NCI-H510A treated with DMSO at 0.1 percent for 48 hours (cell line): ENCODE measurements at places on chromosomes 6 and 20.
A peak's percentile ranks its signal among the peaks of the same experiment; 100 is the strongest.

- no peak for DNase-seq
Observed at GRCh38 chr6:149318581-149319286, 1.2 kb downstream of the TAB2 start.

DNA sequence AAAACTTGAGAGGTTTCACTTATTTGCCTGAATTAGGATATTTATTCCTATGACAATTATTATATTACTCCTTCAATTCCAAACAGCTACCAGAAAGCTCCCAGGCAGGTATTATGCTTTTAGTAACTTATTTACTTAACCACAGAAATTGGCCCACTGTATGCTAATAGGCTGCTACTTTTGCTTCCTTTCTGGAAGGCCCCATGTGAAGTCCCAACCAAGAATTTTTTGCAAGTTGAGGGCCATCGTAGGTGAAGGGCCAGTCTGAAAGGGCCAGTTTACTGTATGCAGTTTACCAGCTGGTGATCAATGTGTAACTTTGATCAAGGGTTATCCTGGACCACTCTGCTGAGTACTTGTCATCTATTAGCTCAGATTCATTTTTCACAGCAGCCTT lies 45.0 kb downstream of the EDN1 start:
- no peak for DNase-seq

- DNase-seq = no peak
Observed at GRCh38 chr6:92648364-92649086, 770.8 kb downstream of the EPHA7 start.

- no peak for DNase-seq
Observed at GRCh38 chr20:58702161-58702510, 9.5 kb downstream of the NPEPL1 start.

GRCh38 chr6:65229825-65230224 lies 477.2 kb downstream of the EYS start:
- DNase-seq = no peak

- DNase-seq = no peak
Observed at GRCh38 chr6:92126088-92126487, 1293.3 kb downstream of the EPHA7 start.

DNA sequence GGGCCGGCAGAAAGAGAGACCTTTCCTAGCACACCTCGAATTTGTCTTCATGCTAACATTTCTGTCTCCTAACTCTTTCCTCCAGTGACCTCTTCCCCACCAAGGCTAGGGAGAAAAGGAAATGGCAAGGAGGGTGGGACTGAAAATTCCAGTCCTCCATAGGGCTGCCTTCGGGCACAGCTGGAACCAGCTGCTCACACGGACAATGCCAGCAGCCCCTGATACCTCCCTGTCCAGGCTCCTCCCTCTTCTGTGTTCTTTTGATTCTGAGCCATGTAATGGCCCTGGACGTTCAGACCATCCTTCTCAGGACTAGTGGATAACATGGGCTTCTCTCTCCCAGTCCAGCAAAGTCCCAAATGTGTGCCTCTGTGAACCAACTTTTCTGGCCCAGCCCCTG lies 29.1 kb upstream of the PHACTR3 start:
- DNase-seq = no peak

GRCh38 chr6:33914645-33915044 lies 110.8 kb upstream of the MLN start:
- DNase-seq = no peak

GRCh38 chr6:107793191-107793590 lies 30.9 kb downstream of the SCML4 start:
- no peak for DNase-seq

DNA sequence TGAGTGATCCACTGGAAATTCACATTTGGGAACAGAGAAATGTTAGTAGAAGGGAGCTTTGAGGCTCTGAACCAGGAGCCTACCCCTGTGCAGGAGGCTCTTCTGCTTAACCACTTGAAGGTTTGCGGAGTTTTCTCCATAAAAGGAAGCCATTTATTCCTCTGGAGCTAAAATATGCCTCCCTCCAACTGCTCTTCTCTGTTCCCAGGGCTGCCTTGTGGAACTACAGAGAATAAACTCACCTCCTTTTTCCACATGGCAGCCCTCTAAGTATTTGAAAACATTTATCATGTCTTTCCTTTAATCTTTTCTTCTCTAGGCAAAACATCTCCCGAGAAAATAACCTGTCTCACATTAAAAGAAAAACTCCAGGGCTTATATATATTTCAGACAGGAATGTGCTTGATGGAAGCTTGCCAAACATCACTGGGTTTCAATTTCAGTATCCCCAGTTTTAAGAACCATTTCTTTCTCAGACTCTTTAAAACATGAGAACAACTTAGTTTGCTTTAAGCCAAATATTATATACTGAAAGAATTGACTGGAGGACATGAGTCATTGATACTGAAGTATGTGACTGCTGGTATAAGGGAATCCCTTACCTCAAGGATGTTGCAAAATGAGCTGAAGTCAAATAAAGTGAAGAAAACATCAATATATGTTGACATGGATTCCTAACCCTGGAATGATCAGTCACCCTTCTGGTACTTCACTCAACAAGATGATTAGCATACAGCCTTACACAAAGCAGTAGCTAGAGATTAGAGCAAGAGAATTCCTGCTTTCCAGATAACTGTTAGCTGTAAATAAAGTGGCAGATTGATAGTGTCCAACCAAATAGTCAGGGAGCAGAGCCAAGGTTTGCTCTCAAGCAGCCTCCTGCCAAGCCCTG lies 74.0 kb downstream of the ZBTB2 start:
- DNase-seq = no peak

DNA sequence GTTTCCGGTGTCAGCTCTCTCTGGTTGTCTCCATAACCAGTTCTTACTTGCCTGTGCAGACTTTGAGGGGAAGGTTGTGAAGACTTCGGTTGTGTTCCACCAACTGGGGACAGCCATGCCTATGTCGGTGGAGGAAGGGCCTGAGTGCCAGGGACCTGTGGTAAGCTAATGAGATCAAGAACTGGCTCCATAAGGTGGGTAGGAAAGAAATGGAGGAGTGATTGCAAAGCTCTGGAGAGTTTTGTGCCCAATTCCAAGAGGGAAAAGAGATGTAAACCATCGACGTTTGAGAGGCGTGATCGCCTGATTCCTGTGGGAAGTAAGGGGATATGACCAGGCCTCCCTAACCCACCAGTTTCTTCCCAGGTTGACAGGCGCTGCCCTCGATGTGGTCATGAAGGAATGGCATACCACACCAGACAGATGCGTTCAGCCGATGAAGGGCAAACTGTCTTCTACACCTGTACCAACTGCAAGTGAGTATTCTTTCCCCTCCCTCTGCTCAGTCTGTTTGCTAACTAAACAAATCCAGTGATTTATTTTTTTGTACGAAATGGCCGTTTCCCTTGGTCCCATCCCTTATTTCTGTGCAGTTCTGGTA lies 893 bp downstream of the POLR1H start:
- DNase-seq = no peak

- DNase-seq = no peak
Observed at GRCh38 chr6:170223718-170224693, 66.9 kb downstream of the DLL1 start.

DNA sequence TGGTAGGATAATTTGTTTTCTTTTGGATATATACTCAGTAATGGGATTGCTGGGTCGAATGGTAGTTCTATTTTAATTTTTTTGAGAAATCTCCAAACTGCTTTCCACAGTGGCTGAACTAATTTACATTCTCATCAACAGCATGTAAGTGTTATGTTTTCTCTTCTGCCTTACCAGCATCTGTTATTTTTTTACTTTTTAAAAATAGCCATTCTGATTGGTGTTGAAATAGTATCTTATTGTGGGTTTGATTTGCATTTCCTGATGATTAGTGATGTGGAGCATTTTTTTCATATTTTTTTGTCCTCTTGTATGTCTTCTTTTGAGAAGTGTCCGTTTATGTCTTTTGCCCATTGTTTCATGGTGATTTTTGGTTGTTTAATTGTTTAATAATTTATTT lies 11.9 kb downstream of the HINT3 start:
- no peak for DNase-seq

GRCh38 chr6:42423244-42423643 lies 28.5 kb downstream of the TRERF1 start:
- DNase-seq = no peak

GRCh38 chr6:21990577-21990976 lies 306.3 kb downstream of the PRL start:
- DNase-seq = no peak

GRCh38 chr6:53925891-53926290 lies 131.1 kb downstream of the LRRC1 start:
- peak; percentile 44 for DNase-seq

GRCh38 chr6:151627689-151628444 lies 134.1 kb downstream of the CCDC170 start:
- no peak for DNase-seq

DNA sequence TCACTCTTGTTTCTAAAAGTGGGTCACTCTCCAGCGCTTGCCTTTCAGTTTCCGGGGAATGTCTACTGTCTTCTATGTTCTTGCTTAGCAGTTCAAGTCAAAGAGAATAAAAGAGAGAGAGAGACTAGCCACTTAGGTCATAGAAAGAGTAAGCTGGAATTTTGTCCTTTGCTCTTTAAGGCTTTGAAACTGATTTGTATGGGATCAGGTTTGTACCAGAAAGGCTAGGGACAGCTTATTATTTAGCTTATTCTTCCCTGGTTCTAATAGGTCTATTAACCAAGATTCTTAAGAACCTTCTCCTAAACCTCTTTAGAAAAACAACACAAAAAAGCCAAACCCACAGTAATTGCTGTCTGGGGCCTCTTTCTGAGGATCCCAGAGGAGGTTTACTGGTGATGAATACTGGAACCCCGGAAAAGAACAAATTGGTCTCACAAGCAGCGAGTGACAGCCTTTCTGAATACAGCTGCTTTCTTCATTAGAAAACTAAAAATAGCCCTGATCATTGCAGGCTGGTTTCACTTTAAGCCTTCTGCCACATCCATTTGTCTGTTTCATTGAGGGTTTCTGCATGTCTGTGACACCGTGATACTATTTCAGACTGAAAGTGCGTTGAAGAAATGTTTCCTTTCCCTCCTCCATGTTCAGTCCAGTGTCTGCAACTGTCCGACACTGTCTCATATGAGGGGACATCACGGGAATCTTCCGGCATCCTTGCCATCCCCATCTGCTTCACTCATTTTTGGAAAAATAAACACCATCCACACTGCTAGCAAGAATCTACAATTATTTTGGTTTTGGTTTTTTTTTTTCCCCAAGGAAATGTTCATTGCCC lies 75.1 kb upstream of the ATXN1 start:
- no peak for DNase-seq

DNA sequence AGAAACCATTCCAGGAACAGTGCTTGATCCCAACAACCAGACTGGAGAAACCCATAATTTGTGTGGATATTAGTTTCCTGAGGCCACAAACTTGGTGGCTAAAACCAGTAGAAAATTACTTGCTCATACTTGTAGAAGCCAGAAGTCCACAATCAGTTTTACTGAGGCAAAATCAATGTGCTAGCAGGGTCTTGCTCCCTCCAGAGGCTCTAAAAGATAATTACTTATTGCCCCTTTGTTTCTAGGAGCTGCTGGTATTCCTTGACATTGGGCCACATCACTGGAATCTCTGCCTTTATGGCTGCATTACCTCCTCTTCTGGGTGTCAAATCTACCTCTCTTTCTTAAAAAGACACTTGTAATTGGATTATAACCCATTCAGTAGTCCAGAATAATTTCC lies 142.2 kb upstream of the SAMD5 start:
- no peak for DNase-seq

GRCh38 chr6:108337721-108338120 lies 42.9 kb downstream of the AFG1L start:
- no peak for DNase-seq

- DNase-seq = no peak
Observed at GRCh38 chr6:2054516-2055067, 190.8 kb downstream of the GMDS start.

DNA sequence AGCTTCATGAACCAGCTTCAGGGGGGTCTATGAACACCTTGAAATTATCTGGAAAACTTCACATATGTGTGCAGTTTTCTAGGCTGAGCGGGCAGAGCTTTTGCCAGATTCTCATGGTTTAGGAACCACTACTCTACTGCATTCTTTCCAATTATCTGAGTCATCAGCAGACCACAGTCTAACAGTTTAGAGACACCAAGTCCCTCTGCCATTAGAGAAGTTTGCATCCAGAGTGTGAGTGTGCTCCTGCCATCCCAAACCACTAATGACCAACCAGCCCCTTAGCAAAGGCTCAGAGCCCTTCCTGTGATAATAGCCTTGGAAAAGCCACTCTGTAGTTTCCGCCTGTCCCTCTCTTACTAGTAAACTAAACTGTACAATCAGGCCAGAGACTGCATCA lies 96.8 kb downstream of the PHACTR1 start:
- no peak for DNase-seq

DNA sequence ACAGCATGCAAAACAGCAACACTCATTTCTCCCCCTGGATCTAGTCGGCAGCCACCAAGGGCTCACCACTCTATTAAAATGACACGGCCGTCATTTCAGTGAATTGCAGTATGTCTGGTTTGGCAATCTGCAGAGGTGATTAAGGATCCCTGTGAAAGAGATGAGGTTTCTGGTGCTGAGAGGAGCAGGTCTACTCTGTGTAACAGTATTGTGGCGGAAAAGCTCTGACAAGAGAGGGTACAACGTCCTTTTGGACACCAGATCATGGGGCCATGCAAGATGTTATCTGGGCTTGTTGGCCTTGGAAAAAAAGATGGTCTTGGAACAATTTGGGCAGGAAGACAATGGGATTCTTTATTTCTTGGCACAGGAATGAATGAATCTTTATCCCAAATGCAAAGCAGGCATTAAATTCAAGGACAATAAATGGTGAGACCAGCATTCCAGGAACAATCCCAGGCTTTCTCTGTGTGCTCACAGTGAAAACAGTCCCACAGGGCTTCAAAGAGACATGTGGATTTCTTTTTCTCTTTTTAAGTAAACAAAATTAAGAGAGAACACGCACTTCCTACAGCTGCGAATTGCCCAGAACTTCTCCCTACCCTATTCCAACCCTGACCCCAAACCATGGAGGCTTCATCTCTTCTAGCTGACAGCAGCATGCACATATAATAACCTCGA lies 33.7 kb upstream of the ADGRF1 start:
- no peak for DNase-seq

DNA sequence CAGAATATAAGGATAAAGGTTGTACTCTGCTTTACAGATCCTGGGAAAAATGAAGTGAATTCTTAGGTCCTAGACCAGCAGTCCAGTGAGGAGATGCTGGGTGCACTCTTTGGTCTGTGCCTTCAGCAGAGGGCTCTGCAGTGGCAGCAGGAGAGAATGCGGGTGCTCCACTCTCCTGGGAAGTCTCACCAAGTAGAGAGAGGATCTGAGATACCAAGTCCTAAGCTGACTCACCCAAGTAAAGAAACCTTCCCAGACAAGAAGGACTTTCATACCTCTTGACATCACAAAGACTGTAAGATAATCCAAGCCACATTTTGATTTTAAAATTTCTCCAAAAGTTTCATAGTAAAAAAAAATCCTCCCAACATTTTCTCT lies 116.9 kb upstream of the EMILIN3 start:
- no peak for DNase-seq

- DNase-seq = no peak
Observed at GRCh38 chr20:41571006-41571405, 47.2 kb downstream of the CHD6 start.

- no peak for DNase-seq
Observed at GRCh38 chr6:17210683-17211082, 70.5 kb upstream of the RBM24 start.

- DNase-seq = no peak
Observed at GRCh38 chr6:166253778-166254204, 54.4 kb downstream of the PRR18 start.
